ENCODE measurements at places on chromosomes 5 and 9.

GRCh38 chr5:169097374-169098326 is 203.3 kb downstream of the SLIT3 start:
- DNase-seq = peak; percentile 24

- peak; percentile 27 for DNase-seq
Observed at GRCh38 chr5:174559141-174559540, 165.2 kb upstream of the MSX2 start.

DNA sequence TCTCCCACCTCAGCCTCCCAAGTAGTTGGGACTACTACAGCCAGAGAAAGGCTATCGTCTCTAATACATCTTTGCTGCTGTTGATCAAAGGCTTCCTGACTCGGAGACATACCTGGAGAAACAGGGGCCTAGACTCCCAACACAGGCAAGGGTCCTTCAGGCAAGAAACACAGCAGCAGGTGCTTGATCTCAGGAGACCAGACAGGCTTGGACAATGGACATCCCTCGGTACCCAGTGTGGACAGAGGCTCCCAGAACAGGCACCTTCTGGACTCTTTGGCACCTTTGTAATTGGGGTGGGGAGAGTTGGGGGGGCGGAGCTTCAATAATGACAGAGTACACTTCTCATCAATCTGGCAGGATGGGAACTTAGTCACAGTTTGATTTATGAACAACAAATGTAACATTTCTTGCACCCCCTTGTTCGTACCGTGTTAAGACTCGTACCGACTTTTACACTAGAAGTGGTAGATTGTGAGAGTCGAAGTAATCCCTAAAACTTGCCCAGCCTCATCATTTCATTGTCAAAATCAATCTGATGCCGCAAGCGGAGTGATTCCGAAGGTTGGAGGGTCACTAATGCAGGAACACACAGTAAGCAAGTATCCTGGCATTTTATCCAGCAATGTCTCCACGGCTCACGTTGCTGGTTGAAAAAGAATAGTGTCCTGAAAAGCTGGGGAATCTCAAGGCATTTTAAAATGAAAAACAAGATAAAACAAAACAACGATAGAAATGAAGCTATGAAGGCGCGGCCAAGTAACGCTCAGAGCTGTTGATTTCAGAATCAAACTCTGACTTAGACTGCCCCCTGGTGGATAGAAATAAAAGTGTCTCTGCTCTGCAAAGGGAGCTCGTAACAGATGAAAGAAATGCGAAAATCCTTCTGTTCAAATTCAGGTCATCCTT is 46.4 kb upstream of the STK32A start:
- peak; percentile 69 for DNase-seq

- DNase-seq = no peak
Observed at GRCh38 chr9:97873882-97874281, 20.9 kb downstream of the FOXE1 start.

DNA sequence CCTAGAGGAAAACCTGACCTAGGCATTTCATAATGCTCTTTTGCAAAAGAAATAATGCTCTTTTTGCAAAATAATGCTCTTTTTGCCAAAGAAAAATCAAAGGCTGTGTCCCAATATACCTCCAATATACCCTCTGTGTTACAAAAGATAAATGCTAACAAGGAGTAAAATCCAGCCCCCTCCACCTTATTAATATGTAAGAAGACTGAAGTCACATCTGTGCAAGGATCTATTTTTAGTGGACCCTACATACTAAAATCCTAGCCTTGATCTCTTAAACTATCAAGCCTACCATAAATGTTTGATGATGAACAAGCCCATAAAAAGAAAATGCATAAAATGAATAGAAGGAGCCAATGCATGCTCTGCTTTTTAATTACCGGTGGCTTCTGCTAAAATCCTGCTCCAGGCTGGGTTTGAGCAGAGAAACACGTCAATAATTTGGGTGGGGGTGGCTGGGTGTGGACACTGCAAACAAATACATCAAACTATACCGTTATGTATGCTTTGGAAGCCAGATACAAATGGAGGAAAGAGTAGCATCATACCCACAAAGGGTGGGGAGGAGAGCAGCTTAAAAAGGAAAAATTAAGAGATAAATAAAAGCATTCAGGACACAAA is 131.6 kb downstream of the SEMA6A start:
- no peak for DNase-seq

DNA sequence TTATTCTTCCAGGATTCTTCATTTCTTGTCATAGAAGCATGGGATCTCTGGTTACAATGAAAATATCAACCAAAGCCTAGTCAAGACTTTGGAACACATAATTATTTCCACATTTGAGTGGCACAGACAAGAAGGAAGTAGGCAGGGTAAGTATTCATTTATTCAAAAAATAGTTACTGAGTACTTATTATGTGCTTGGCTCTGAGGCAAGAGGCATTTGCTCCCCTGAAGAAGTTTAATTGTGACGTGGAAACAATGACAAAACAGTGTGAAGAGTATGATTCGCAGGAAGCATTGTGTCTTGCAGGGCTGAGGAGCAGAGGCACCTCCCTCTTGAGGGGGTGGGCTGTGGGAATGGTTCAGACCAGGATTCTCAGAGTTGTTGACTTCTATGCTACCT is 45.0 kb upstream of the TNFSF15 start:
- DNase-seq = no peak

DNA sequence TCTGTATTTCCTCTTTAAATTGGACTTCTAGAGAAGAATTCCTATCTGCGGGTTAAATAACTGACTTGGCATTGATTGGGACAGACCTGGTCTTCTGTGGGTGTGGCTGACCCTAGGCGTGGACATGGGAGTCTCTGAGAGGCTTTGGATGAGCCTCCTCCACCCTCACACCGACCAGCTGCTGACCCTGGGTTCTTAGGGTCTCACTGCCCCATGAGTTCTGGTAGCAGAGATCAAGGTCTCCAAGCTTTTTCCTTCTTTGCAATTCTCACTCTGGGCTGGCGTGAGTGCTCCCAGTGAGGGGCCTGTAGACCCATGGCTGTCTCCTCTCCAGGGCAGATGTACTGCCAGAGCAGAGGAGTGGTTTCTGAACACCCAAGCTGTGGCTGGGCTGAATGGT is 41.6 kb upstream of the PITX1 start:
- DNase-seq = no peak

Data from fibroblast of upper back skin (primary cell).